Amniotic epithelial cell (primary cell): ENCODE measurements at places on chromosomes 1 and 21.

DNA sequence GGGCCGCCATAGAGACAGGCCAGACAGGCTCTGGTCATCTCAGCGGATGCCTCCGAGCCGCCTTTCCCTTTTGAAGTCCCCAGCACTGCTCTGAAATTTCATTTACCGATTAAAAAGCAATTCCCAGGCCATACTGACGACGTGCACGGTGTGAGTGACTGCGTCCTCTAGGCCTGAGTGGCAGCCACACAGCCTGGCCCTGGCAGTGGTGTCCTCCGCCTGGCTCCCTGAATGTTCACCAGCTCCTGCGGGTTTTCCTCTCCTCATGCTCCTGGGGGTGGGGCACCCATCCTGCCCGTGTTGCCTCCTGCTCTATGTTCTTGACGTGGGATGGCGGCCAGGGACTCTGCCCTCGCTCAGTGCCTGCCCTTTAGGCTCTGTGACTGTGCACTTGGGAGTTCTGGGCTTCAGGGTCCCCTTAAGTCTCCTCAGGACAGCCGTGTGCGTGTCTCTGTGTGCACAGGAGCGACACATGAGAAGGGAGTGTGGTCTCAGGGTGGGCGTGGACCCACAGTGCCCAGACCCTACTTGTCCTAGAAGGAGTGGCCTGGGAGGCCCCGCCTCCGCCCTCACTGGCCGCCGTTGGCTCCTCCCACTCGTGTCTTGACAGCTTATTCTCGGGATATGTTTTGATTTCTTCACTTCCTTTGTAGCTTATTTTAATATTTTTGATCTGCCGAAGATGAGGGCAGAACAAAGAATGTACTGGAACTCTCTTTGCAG is 3.6 kb downstream of the SKI start:
- DNase-seq, result peak; percentile 84

GRCh38 chr1:188433425-188433824 is 1604.7 kb downstream of the PLA2G4A start:
- DNase-seq, result peak; percentile 78

DNA sequence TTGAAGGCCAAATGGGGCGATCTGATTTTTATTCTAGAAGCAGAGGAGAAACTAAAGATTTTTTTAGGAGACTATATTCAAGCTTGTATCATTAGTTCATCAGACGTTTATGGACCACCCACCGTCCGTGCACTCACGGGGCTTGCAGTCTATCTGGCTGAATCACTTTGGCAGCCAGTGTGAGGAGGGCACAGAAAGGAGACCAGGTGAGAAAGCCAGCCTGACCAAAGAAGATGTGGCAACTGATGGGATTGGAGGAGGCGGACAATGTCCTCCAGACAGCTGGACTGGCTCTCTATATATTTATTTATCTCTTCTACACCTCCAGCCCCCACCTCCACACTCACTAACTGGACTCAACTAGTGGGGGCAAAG is 822 bp upstream of the ELOVL1 start:
- no peak for DNase-seq

DNA sequence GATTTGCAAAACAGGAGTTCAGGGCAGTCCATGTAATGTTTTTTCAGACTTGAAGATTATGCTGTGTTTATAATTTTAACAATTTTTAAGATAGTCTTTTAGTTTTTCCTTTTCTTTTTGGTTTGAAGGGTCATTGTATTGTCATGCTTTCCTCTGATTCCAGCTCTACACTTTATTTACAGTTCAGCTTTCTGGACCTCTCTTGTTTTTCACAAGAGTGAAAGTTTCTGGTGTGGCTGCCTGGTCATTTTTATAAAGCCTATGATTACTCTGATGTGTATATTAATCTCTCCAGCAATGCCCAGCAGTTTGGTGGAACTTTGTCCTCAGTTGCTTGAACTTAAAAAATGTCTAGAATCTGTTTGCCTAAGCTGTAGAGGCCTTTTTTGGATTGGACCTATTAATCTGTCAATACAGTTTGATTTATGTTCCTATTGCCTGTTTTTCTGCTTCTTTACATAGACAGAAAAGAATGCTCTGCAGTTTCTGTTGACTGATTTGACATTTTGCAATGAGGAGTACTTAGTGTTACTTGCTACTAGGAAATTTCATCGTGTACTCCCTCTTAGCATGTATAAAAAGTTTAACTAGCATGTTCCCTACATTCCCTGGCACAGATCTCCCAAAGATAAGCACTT is 52.2 kb downstream of the XCL2 start:
- no peak for DNase-seq

DNA sequence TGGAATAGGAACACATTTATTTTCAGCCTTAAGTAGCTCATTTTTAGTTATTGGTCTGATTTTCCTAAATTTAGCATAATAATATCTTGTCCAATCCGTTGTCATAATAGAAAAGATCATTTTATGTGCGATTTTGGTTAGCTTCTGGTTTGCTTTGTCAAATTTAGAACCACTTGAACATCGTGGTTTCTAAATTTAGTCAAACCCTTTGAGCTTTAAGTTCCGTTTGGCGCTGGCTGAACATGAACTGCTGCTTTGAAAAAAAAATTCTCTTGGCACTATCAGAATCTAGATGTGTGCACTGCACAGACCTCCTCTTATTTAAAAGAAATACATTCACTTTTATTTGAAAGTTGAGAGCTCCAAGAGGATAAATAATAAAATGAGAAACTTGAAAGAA is 370.6 kb downstream of the PTPRC start:
- no peak for DNase-seq

GRCh38 chr1:111725192-111725591 is 14.0 kb downstream of the INKA2 start:
- no peak for DNase-seq

DNA sequence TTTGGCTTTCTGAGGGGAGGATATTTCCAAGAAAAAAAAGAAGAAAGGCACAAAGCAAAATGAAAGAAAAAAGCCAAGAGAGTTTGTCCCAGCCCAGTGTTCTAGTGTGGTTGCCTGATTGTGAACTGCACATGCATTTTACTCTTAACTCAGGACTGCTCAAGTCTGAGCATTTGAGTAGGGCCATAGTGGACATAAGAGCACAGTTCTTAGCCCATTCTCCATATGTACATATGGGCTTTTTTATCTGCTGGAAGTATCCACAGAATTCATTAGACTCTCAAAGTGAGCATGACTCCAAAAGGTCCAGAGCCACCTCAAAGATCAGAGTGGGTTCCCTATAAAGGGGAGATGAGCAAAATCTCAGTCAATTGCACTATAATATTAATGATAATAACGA is 13.6 kb upstream of the DDX59 start:
- DNase-seq, result no peak

DNA sequence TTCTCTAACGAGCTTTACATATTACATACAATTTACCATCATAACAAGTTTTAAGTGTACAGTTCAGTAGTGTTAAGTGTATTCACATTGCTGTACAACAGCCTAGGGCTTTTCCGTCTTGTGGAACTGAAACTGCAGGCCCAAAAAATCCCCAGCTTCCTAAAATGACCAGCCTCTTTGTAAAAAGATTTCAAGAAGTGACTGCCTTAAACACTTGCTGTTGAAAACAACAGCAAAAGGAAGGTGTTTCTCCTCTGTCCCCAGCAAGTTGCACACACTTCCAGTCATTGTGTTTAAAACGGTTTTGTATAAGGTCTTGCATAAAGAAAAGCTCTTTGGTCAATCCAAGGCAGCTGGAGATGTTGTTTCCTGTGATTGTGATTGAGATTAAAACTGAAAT is 16.0 kb upstream of the GBP1 start:
- no peak for DNase-seq

DNA sequence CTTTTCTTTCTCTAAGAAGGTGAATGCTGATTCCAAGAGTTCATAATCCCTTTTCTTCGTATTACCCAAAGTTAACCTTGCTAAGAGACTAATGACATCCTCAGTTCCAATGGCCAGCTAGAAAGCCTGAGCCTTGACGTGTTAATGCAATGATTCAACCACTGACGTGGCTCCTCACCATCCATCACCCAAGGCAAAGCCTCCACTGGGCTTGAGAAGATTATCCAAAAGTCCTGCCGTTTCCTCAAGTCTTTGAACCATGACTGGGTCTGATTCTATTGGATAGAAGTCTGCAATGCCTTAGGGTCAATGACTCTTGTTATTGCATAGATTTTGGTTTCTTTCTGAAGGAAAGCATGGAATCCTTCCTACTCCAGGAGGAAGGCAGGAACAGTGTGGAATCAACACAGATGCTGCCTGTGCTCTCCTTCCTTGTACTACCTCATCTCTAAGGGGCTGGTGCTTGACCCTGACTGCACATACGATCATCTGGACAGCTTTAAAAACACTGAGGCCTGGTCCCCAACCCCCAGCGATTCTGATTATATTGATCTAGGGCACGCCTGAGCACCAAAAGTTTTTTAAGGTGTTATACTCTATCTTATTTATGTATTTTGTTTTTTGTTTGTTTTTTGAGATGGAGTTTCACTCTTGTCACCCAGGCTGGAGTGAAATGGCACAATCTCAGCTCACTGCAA is 69.3 kb upstream of the ANGPTL1 start:
- DNase-seq, result peak; percentile 91

DNA sequence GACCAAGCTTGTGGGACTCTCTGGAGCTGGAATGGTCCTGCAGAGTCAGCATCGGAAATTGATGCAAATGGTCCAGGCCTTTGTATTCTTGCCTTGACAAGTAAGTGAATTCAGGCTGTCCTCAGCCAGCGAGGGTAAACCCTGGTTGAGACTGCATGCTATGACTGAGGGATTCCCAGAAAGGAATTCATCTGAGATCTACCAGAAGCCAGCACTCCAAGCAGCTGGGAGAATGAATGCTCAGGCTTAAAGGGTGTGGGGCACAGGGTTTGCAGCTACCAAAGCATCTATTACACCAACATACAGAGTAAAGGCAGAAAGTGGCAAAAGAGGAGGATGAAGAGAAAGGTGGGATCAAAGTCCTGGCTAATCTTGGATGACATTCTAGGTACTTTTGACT is 257.0 kb upstream of the LYPLAL1 start:
- DNase-seq, result no peak

DNA sequence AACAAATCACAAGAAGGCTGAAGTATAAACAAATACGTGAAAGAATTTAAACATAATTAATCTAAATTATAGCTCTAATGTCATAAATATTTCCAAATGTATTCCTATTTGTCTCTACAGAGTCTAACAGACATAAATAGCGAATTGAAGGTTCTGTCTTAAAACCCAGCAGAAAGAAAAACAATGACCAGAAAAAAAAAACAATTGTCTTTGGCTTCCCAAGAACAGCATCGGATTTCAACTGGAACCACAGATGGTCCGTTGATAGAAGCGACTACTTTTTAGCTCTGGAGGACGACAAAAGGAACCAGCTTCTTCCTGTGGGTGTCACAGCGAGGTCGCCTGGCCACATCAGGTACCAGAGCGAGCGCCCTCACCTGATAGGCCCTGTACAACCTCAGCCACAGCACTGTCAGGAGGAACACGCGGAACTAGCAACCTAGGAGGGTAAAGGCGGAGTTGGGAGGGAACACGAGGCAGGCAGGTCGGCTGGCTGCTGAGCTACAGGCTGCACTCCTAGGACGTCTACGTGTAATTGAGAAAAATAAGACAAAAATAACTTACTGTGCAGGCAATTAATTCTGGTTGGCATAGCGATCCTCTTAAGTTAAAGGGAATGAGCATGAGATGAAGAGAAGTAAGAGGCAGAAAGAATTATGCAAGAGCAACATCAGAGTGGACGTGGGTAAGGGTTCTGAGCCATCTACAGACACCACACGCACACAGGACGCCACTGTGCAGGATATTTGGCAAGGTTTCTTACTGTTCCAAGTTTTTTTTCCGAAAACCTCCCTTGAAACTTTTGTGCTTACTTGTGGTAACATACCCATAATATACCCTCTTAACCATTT is 16.7 kb upstream of the PRDM15 start:
- peak; percentile 53 for DNase-seq

- DNase-seq, result no peak
Measured at GRCh38 chr1:37070126-37070525, 35.8 kb upstream of the GRIK3 start.

- no peak for DNase-seq
Measured at GRCh38 chr1:25342846-25343245, 4.7 kb downstream of the TMEM50A start.

DNA sequence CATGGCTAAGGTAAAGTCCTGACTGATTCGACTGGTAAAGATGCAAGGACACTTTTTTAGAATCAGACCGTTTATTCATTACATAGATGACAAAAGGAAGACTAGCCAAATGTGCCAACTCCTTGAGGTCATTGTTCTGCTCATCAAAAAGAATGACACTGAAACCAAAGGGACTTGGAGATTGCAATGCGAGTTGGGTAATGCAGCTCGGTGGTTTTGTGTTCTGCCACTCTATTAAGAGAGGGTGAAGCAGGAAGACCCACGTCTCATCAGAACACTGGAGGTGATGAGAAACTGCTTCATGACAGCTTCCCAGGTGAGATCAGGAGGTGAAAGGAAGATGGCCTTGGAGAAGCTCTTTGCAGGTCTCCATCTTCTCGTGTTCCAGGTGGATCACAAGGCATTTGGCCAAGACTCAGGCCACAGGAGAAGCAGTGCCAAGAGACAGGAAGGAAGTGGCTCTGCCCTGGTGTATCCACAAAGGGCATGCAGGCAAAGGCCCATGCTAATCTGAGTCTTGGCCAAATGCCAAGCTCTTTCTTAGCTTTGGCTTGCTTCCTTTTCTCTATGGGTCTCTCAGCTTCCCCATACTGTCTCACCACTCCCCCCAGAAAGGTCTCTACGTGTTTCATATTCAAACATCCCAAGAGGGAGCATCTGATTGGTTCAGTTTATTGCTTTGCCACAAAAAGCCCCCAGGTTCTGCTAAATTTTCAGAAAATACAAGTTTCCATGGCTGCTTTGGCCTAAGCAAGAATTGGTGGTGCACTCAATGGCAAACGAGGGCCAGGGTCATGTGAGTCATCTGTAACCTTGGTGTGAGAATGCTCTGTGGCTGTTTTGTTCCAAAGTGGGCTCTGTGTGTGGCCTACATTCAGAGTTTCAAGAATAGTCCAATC is 5.7 kb upstream of the CCT8 start:
- DNase-seq, result peak; percentile 42

DNA sequence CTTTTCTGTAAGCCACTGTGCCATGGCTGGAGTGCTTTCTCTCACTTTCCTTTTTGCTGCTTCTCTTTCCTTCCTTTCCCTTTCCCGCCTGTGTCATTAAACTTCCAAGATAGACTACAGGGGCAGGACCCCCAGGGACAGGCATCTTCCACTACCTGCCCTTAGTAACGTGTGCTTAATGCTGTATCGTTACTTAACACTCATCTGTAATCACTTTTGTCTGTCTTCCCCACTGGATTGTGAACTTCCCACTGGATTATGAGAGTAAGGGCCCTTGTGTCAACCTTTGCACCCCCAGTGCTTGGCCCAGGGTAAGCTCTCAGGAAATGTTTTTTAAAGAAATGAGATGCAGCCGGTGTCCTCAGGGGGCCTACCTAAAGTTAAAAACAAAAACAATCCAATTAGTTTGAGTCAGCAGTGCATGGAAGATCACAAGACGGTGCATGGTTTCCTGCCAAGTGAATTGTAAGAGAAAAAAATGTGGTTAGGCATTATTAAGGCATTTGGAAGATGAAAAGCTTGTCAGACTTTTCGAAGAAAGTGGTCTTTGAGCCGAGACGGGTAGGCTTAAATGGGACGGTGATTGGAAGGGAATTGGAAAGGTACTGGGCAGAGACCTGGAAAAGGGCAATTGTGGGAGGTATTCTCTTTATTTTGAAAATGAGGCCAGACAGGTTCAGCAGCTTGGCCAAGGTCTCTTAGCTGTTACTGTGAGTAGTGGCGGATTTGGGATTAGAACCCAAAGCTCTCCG is 958 bp downstream of the LYPLAL1 start:
- DNase-seq, result peak; percentile 93
